ENCODE measurements at places on chromosomes 5 and 9.

DNA sequence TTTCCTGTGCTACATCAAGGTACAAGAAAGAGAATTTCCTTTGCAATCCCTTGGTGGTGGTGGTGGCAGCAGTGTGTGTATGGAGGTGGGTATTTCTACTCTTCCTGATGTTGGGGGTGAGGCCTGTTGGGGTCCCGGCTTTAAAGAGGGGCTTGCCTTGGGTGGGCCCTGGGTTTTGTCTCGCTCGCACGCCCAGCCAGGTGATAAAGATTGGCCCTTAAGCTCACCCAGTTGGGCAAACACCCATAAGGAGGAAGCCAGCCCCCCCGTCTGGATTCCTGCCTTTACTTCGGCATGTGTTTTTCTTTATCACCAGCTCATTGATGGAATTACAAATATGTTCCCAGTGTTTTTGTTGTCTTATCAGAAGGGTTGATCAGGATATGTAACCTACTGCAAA is 16.0 kb upstream of the SARDH start:
- DNase-seq, result peak; percentile 8

GRCh38 chr5:54873691-54874090 is 111.7 kb downstream of the ESM1 start:
- no peak for DNase-seq

DNA sequence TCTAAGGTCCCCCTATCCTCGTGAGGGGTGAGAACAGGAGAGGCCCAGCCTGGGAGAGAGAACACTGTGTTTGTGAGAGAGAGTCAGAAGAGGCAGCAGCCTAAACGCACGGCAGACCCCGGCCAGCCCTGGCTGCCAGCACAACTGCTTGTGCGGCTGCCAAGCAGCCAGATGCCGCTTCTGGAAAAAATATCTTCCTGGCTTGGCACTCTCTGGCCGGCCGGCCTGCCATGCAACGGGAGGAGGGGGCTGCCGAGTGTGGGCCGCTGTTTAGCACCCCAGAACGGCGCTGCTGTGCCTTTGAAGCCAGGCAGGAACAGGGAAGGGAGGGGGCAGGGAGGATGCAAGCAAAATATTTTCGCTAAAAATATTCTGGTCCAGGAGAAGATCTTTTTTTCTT is 105.0 kb downstream of the FGF18 start:
- DNase-seq, result peak; percentile 70

- DNase-seq, result peak; percentile 75
Observed at GRCh38 chr5:172788771-172789686, 18.0 kb upstream of the DUSP1 start.

DNA sequence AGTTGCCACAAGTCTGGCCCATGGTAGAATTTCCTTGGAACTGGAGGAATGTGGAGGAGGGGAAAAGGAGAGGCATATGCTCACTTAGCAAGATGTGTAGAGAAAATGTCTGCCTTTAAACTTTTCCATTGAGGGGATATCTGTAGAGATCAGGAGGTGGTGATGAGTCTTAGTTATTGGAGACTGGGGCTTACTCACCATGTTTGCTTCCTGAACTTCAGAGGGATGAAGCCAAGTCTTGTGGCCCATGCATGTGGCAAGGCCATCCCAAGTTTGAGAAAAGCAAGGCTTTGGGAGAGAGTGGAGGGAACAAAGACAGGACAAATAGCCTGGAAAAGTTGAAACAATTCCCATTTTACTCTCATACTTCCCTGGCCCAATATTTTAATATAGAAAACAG is 124.5 kb downstream of the GDNF start:
- no peak for DNase-seq

- no peak for DNase-seq
Observed at GRCh38 chr5:121688781-121689180, 162.9 kb upstream of the FTMT start.

GRCh38 chr5:11415751-11416150 is 488.5 kb downstream of the CTNND2 start:
- no peak for DNase-seq

DNA sequence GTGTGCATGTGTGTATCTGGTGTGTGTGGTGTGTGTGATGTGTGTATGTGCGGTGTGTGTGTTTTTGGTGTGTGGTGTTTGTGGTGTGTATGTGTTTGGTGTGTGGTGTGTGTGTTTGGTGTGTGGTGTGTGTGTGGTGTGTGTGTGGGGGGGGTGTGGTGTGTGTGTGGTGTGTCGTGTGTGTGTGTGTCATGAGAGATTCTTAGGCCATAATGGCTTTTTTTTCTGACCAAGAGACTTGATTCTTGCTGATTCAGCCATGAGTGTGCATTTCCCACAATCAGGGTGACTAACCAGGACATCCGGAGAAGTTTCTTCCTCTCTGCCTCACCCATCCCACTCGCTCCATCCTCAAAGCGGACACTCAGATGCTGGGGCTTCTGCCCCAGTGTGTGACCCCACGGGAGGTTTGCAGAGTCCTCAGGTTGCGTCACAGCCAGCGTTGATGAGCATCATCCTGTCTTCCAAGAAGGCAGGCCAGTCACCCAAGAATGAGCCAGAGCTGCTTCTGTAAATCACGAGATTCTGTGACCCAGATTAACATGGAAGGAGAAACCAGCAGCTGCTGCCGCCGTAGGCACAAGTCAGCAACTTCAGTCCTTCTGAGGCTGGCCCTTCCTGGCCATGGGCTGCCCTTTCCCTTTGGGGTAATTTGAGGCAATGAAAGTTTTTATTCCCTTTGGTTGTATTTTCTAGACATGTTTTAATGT is 12.5 kb upstream of the CTSL start:
- peak; percentile 75 for DNase-seq

- no peak for DNase-seq
Observed at GRCh38 chr5:17113174-17113958, 104.1 kb upstream of the BASP1 start.

DNA sequence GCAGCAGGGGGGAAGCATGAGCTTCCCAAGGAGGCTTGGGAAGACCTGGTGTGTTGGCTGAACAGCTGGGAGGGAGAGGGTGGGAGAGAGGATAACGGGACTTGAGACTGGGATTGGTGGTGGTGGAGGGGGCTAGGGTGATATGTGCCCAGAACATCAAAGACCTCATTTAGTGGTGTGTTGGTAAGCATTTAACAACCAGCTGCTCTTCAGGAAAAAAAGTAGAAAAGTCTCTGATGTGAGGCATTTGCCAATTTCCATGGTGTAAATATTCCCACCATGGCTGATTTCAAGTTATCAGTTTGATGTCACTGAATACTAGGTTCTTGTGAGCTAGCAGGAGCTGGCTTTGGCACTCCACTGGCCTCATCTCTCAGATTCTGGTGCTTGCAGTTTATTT is 170.8 kb downstream of the MACROH2A1 start:
- no peak for DNase-seq

GRCh38 chr5:79936002-79936645 is 54.9 kb downstream of the MTX3 start:
- peak; percentile 56 for DNase-seq

DNA sequence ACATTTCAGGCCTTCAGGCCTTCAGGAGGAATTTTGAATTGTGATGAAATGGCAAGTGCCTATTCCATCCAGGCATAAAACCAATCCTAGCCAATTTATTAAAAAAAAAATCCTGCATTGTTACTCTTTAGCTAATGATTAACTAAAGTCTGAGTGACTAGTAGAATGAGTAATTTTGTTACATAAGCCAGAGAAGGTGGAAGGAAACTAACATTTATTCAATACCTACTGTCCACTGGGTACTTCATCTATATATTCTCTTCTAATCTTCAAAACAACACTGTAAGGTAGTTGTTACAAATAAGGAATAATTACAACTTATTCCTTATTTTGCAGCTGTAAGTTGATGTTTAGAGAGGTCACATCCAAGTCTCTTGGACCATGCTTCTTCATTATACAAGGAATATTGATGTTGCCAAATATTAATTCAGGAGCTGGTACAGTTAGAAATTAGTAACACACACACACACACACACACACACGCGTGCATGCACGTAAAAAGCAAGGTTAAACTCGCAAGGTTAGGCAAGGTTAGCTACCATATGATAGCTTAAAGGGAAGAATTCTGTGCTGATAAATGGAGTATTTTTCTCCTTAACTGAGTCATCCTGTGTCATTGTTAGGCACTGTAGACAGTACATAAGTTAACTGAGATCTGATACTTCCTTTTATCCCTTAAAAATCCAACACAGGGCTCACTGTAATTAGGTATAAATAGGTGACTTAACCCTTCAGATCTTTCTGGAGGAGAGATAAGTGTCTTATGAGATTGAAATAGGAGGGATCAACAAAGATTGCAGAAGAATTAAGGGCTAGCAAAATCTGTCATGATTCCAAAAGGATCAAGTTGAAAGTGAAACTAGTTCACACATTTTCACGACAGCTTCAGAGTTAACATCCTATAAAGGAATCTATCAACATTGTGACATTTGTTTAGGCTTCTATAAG is 596.9 kb downstream of the PDE4D start:
- DNase-seq, result no peak

DNA sequence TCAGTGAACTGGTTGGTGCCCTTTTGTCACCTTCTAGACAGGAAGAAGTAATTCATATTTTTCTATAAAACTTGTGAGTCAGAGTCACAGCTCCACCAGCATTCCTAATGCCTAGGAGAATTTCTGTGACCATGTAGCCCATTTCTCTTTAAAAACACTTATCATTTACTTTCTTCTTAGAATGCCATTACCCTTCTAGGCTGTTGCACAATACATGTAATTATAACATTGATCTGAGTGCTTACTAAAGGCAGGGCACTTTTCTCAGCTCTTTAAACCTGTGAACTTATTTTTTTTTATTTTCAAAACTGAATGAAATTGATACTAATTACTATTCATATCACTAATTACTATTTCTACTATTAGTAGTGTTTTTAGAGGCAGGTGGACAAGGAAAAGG is 373.7 kb downstream of the TLE4 start:
- no peak for DNase-seq

DNA sequence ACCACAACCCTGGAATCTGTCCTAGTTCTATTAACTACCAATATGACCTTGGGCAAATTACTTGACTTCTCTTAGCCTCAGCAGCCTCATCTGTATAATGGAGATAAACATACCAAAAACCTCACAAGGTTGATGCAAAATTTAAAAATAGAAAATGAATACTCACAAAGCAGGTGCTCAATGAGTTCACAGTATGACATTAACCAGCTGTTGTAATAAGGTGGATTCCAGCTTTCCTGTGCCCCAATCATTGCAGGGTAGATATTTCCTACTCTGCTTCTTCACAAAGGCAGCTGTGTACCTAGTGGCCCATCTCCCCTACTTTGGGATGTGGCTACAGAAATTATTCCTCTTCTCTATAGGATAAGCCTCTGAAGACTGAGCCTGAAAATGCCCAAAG is 8.8 kb downstream of the HTR4 start:
- DNase-seq, result no peak

GRCh38 chr5:24644761-24645160 is at the start of gene CDH10:
CDH10 (minus strand) TSS chr5:24644978; CDS start chr5:24593490, 51,488 bp downstream.
- no peak for DNase-seq

GRCh38 chr9:89788434-89788833 is 183.6 kb downstream of the GADD45G start:
- no peak for DNase-seq

DNA sequence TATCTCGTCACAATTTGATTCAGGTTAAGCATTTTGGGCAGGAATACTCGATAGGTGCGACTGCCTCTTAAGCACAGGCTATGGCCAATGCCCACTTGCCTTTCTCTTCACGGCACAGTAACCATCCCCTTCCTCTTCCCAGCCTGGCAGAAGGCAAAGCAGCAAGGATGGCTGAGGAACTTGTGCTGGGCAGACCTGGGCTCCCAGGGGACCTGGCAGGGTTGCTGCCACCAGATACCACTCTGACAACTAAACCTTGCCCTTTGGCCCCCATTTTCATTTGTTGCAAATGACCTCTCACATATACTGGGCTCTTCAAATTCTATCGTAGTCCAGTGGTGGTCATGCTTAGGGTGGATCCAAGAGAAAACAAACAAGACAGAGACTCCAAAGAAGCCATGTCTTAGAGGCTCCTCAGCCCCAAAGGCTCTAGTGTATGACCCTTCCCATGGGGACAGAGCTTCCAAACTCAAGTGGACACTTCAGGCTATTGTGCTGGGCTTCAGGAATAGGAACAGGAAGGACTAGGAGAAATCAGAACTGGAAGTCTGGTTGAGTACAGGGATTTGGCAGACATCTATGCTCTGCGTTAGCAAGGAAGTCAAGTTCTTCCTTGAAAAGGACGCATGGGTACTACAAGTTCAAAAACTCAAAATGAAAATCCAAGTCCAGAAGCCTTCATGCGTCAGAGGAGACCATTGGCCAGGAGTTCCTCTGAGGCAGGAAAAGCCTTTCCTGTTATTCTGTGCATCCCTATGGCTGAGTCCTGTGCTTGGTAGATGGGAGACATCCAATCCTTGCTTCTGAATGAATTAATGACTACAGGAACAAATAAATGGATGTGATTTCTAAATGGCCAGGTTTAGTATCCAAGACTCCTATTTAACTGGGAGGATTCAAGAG is 64.6 kb upstream of the PLPP1 start:
- no peak for DNase-seq

- peak; percentile 31 for DNase-seq
Observed at GRCh38 chr9:134225816-134226215, 61.5 kb upstream of the RNU6ATAC start.

GRCh38 chr5:149002053-149002452 is 60.8 kb downstream of the SH3TC2 start:
- no peak for DNase-seq

GRCh38 chr9:95725045-95725444 is 150.4 kb upstream of the ERCC6L2 start:
- DNase-seq, result no peak

- peak; percentile 56 for DNase-seq
Observed at GRCh38 chr9:69036309-69036708, 757 bp downstream of the FXN start.

DNA sequence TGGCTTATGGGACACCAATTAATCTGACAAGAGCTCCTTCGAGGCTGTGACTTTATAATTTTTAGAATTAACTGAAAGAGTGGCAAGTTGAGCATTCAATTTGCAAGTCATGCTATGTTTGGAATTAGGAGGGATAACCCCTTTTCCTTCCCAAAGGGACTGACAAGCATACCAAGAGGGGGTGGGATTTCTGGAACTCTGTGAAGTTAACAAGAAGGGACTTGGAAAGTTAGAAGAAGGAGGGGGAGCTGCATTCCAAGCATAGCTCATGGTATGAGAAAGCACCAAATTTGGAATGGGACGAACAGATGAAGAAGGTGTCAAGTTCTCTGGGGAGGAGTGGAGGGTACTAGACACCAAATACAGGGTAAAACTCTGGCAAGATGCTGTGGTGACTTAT is 8.9 kb upstream of the PALM2AKAP2 start:
- no peak for DNase-seq

DNA sequence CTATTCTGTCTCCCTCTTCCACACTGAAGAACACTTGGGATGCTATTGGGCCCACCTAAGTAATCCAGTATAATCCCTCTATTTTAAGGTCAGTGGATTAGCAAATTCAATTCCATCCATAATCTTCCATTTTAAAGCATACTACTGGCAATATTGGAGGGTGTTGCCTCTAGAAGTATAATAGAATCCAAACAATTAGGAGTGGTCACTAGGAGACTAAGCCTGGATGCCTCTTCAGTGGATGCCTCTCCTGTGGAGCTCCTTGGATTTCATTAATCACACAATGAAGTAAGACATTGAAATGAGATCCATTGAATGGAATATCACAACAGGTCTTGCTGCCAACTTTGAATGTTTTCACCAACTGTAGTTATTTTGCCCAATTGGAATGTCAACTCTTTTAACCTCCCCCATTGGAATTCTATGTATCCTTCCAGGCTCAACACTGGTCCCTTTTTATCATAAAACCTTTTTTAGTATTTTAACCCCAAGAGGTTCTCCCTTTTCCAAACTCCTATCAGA is 311.6 kb downstream of the PLK2 start:
- DNase-seq, result no peak

Measured in ovary (tissue), 10 donors.